ENCODE measurements at places on chromosomes 11 and 22.

DNA sequence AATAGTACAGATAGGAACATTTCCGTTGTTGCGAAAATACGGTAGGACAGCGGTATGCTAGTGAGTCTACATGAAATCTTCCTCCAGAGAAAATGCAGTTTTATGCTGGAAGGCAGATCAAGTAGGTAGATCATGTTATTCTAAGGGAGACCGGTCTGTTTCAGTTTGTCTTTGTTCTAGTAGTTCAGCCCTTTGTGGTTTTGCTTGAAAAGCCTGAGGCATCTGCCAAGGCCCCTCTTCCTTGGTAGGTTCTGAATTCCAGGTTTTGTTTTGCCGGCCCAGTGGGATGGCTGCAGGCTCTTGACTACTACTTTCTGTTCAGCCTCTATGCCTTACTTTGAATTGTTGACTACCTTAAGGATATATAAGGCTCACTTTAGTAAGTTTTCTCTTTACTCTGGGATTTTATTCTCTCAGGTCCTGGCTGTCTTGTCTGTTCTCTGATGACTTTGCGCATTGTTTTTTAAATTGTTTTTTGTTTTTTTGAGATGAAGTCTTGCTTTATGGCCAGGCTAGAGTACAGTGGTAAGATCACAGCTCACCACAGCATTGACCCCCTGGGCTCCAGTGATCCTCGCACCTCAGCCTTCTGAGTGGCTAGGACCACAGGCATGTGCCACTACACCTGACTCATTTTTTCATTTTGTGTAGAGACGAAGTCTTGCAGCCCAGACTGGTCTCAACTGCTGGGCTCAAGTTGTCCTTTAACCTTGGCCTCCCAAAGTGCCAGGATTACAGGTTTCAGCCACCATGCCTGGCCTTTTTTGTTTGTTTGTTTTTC is 53.7 kb downstream of the HIPK3 start:
- no peak for DNase-seq

DNA sequence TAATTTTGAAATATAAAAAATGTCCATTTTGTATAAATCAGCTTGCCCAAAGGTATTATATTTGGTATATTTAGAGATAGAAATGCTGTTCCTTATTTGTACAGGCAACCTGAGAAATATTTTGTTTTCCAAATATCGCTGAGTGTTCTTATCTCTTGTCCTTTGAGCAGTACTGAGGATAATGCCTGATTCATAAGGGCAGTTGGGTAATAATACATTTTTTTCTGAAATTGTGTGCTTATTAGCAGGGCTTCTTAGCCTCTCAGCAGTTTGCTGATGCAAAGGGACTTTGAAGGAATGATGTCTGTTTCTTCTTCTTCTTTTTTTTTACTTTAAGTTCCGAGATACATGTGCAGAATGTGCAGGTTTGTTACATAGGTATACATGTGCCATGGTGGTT is 69.1 kb downstream of the LDLRAD3 start:
- DNase-seq: no peak

GRCh38 chr11:71311928-71312510 is 59.6 kb upstream of the SHANK2 start:
- DNase-seq: no peak

- DNase-seq: no peak
Measured at GRCh38 chr11:95767498-95767897, 22.1 kb downstream of the FAM76B start.

DNA sequence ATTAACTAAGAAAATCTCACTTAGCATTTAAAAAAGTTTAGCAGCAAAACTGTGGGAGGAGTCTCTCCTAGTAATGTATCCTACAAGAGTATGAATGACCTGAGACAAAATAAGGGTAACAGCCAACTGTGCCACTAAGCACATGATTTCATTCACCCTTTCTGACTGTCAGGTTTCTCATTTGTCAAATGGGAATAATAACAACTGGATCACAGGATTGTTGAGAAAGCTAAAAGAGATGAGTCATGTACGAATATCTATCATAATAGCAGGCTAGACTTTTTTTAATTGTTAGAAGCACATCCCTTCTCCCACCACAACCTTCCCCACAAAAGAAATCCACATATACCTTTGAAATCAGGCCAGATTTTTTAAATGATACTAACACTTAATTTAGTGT is 39.5 kb downstream of the MTMR2 start:
- DNase-seq: no peak

GRCh38 chr11:101866619-101867491 is 48.0 kb upstream of the CEP126 start:
- no peak for DNase-seq

- no peak for DNase-seq
Measured at GRCh38 chr11:66495401-66495854, 15.0 kb upstream of the BBS1 start.

GRCh38 chr11:115939731-115940421 is 435.7 kb upstream of the CADM1 start:
- no peak for DNase-seq

DNA sequence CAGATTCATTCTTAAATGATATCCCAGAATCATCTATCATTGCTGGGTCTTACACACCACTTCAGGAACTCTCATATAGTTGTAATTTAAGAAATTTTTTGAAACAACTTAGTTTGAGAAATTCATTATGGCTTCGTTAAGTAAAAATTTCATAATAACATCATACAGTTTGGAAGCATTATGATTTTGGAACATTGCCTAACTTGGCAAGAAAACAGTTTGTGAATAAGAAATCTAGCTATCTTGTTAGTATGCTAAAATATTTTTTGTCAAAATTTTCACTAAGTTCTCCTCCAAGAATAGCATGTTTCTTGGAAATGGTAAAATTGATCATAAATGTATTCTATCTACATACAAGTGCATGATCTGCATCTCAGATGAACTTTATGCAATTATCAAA is 217.7 kb downstream of the CNTN5 start:
- DNase-seq: no peak

- DNase-seq: no peak
Measured at GRCh38 chr22:44153710-44154109, 27.0 kb upstream of the PARVG start.

DNA sequence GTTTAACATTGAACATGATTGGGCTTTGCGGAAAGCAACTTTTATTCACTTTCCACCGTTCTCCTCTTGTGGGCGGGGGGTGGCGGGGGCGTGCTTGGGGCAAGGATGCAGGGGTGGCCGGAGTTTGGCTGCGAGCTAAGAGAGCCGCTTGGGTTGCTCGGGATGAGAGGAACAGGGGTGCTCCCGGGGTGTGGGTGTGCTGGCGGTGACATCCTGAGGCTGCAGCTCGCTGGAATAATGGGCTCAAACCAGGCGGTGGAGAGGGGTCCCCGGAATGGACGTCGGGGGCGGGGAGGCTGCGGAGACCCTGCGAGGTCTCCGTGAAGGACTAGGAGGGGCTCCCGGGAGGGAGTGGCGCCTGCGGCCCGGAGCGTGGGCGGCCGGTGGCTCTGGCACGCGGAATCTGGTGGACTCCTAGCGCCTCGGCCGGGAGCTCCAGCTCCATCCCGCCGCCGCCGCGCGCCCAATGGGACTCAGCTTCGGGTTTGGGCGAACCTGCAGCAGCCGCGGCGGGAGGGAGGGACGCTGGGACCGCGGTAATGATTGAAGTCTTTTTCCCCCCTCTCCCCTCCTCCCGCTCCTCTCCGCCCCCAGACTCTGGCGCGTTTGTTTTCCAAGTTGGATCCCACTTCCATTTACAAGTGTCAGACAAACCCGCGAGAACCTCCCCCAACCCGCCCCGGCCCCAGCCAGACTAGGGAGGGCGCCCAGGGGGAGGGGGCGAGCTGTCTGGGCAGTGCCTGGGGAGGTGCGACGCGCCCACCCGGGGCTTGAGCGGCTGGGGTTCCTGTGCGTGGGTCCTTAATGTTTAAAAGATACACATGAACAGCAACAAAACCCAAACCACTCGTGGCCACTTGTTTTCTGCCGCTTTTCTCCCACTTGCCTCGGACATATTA is 2.0 kb downstream of the FAT3 start:
- no peak for DNase-seq

GRCh38 chr11:10518891-10519290 is 22.1 kb downstream of the RNF141 start:
- DNase-seq: no peak

GRCh38 chr11:70913715-70914231 is 338.6 kb downstream of the SHANK2 start:
- no peak for DNase-seq

DNA sequence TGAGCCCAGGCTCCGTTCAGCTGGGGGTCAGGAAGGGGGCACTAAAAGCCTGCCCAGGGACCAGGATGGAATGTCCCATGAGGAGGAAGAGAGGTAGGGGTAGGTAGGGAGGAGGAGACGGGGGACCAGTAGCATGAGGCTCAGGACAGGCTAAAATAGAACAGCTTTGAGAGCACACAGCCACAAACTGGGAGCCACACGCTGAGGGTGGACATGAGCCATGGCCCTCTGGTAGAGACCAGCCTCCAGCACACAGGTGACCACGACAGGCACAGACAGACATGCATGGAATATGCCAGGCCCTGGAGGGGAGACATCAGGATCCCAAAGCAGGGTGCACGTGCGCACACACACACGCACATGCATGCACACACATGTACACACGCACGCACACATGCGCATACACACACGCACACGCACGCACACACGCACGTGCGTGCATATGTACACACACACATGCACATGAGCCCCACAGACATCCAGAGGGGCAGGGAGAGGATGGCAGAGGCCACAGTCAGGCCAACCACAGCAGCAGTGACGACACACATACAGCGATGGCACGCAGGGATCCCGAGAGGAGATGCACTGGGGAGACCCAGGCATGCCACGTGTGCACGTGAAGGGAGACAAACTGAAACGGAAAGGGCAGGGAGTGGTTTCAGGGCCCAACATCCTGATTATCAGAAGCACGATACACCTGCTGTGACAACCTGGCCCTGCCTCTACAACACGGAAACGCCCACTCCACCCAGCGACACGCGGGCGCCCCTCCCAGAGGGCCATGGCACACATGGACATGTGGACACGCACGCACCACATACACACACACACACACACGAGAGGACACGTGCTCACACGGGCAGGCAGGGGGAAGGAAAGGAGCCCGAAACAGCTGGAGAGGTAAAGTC is 25.7 kb downstream of the LRRC10B start:
- peak; percentile 65 for DNase-seq

DNA sequence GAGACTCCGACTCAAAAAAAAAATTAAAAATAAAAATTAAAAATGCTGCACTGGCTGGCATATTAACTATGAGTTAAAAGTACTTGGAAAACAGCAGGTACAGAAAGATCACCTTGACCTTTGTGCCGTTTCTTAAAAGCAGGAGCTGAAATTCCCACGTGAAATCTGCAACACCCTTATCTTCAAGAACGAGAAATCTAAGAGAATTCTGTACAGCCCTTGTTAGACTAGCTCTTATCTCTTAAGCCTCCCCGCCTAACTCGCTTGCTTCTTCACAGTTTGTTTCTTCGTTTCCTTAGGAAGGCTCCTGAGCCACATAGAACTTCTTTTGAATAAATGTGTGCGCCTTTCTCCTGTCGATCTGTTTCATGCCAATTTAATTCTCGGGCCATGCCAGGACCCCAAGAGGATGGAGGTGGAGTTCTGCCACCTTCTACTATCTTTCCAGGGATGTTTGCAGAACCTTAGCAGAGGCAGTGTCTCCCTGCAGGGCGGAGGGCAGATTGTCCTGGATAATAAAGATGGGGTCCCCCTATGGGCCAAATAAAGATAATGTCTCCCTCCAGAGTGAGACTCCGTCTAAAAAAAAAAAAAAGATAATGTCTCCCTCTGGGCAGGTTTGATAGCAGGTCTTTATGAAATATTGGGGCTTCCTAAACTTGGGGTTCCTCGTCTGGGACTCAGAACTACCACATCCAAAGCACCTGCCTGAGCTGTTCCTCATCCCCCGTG is 27.4 kb upstream of the SYT8 start:
- no peak for DNase-seq

GRCh38 chr11:5521540-5521939 is 5.0 kb upstream of the UBQLNL start:
- no peak for DNase-seq

DNA sequence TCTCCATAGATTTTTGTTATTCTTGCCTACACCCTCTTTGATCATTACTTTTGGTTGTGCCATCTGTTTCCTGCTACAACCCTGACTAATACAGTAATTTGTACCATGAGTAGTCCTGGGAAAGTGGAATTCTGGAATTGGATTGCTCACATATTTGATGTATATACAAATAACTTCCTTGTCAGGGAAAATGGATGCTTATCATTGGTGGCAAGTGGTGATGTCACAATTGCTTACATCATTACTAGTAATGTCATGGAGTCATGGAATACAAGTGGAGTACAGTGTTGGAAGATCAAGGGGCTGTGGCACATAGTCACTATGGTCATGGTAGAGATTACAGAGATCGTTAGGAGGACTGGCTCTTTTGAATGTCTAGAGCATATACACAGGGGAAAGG is 24.4 kb downstream of the AASDHPPT start:
- DNase-seq: no peak

GRCh38 chr11:15967966-15968365 is 388.4 kb downstream of the SOX6 start:
- no peak for DNase-seq

GRCh38 chr11:46489656-46490560 is 98.3 kb upstream of the CHRM4 start:
- peak; percentile 61 for DNase-seq

- no peak for DNase-seq
Measured at GRCh38 chr11:83678831-83679584, 392.8 kb upstream of the CCDC90B start.

DNA sequence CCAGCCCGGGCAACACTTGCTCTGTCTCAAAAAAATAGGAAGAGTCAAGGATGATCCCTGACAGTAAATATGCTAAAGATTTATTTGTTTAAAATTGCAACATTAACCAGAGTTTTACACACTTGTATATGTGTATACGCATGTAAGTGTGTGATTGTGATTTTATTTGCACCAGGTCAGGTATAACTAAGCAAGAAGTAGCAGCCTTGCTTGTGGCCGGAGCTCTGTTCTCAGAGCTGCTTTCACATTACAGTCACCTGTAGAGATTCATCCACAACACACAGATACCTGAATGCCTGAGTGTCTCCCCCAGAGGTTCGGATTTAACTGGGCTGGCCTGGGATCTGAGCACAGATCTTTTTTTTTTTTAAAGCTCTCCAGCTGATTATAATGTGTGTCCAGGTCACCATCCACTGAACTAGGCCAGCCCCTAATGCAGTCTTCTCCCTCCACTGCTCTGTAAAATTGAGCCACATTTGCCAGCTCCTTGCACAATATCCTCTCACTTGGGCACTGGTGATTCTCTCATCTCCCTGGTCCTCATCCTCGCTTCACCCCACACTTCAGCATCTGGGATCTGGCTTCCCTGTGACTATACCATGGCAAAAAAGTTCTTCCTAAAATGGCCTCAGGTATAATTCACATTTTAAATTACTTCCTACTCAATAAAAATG is 48.3 kb downstream of the LIF start:
- DNase-seq: no peak

GRCh38 chr11:82671451-82671850 is 62.2 kb downstream of the FAM181B start:
- DNase-seq: no peak

- DNase-seq: no peak
Measured at GRCh38 chr11:100918551-100919500, 210.8 kb downstream of the PGR start.

- DNase-seq: no peak
Measured at GRCh38 chr11:122153746-122154145, 37.7 kb upstream of the BLID start.

Measured in cerebellum (tissue), 4 donors.